ENCODE measurements at places on chromosomes 7 and 10.

DNA sequence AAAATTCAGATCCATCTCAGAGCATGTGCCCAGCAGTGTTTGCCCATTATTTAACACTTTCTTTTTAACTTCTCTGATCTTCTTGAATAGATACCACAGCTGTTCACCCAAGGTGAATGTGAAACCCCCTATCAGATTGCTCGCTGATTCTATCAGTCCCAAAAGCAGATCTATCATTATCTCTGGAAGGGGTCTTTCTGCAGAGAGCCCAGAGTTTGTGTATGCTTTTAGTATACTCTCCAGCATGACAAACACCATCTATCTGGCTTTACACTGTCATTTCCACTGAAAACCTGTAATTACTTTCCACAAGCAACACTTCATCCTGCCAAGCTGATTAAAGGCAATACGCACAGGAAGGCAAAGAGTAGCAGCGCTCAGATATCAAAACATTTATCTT, 168.2 kb downstream of the CACNA2D1 start:
- no peak for DNase-seq

- DNase-seq, result no peak
Observed at GRCh38 chr7:138316421-138317043, 143.5 kb upstream of the TRIM24 start.

DNA sequence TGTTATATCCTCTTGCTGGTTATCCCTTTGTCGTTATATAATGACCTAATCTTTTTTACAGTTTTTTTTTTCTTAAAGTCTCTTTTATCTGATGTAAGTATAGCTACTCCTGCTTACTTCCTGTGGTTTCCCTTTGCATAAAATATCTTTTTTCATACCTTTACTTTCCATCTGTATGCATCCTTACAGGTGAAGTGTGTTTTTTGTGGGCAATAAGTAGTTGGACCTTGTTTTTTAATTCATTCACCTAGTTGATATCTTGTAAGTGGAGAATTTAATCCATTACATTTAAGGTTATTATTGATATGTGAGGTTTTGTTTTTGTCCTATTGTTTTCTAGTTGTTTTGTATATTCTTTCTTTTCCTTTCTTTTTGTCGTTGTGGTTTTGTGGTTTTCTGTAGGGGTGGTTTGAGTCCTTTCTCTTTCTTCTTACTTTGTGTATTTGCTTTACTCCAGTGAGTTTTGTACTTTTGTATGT, 168.6 kb downstream of the MLLT10 start:
- DNase-seq, result no peak

DNA sequence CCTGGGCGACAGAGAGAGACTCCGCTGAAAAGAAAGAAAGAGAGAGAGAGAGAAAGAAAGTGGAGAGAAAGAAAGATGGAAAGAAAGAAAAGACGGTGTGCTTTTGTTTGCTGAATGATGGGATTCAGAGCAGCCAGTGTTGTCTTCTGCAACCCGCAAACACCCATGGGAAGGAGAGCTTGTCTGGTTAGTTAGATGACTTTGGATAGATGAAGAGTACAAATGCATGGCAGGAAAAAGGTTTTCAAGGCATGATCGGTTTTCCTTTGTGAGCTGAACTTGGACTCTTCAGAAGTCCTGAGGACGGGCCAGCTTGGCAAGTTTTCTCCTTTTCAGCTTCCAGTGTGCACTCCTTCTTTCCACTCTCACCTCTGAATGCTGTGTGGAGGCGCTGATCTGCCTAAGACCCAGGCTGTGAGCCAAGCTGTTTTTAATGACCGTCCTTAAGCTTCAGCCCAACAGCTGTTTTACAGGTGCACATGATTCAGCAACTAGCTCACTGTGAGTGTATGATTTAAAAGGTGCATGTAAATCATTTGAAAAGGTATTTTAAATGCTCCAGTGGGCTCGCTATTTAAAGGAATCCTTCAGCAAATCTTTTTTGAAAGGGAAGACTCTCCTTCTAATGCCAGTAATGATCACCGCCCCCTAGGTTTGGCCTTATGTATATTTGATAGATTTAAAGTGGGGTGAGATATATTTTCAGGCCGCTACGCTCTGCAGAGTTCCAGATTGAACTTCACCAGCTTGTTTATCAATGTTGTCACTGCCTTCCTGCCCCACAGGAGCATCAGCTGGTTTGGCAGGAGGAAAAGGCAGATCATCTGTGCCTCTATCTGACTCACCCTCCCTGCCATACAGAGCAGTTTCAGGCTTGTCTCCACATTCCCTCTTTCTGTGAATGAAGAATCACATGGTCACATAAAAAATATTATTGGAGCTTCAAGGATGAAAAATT, 115.0 kb downstream of the PLXDC2 start:
- DNase-seq, result no peak

DNA sequence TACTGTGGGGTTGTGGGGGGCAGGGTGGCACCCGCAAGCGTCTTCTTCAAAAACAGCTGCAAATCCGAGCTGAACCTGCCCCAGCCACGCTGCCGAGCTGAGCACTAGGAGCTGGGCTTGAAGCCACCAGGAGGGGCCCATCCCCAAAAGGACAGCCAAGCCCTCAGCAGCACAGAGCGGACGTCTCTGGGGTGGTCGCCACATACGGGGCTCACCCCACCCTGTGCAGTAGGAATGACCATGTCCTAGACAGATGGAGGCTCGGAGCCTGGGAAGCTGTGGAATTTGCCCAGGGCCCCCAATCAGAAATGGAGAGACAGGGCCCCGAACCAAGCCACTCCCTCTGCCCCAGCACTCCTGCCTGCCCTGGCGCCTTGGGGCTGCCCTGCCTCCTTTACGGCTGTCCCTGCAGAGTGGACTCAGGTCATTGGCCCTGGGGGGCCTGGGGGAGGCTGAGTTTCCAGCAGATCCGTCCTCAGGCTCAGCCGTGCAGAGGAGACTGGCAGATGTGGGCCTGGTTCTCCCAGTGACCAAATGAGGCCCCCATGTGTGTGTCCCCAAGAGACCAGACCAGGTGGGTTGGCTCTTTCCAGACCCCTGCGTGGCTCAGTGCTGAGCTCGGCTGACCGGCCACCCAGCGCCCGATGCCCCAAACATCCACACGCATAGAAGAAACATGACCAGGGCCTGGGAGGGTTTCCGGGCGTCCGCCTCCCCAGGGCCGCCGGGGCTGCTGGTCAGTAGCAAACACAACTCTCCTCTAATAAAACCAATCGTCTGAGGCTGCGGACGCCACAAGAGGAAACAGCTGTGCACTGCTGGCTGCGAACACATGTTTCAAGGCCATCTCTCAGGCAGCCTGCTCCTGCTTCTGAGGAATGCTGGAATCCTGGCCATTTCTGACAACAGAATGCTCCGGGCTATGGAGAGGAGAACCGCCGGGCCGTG, 54.9 kb downstream of the PDGFA start:
- DNase-seq, result no peak

DNA sequence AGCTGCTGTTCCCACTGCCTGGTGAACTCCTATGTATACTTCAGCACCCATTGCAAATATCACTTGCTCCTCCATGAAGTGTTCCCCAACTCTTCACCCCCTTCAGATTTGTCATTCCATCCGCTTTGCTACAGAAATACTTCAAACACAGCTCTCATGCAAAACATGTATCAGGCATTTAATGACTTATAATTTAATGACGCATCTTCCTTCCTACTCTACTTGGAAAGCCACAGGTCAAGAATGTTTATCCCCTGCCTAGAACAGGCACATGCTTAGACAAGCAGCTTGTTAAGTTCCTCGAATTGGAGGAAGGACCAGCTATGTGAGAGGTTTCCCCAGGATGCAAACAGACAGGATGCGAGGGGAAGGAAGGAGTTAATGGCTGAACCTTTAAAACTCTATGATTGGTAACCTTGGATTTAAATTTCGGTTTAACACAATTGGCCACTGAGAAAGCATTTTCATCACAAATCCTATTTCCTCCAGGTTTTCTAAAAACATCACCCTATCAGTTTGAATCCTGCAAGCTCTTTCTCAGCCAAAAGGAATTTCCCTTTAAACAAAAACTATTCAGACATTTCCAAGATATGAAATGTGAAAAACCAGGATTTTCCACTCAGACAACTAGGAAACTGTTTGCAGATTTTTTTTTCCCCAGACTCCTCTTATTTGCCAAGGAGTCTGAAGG, 11.5 kb downstream of the CREB3L2 start:
- DNase-seq, result no peak

- DNase-seq, result no peak
Observed at GRCh38 chr7:150727381-150727780, 9.8 kb upstream of the GIMAP5 start.

Measured in stimulated activated naive CD8-positive, alpha-beta T cell treated with anti-CD3 and anti-CD28 coated beads, Interleukin-15, amount 100 ng/mL, for 72 hours (primary cell).